H9 (cell line): ENCODE measurements at places on chromosomes 5 and 9. TPM values are rescaled to one million over a fixed set of nuclear protein-coding genes. Genes with fewer than 3 reads are reported as not detected.

DNA sequence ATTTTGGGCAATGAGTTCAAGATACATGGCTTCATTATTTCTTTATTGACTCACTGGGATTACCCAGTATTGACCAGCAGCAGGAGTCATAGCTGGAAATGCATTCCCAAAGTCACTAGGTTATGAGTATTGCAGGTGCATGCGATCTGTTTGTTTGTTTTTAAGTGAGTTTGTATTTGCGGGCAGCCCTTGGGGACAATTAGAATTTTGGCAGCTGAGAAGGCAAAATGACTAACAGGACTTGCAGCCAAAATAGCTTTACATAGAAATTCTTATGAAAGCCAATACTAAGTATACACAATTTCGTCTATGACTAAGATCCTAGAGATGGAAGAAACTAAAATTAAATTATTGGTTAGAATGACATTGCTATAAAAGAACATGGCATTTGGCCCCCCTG is 18.1 kb upstream of the RGMB start:
- DNase-seq, result no peak

- no peak for DNase-seq
Observed at GRCh38 chr9:94867281-94867841, 140.9 kb downstream of the AOPEP start.

DNA sequence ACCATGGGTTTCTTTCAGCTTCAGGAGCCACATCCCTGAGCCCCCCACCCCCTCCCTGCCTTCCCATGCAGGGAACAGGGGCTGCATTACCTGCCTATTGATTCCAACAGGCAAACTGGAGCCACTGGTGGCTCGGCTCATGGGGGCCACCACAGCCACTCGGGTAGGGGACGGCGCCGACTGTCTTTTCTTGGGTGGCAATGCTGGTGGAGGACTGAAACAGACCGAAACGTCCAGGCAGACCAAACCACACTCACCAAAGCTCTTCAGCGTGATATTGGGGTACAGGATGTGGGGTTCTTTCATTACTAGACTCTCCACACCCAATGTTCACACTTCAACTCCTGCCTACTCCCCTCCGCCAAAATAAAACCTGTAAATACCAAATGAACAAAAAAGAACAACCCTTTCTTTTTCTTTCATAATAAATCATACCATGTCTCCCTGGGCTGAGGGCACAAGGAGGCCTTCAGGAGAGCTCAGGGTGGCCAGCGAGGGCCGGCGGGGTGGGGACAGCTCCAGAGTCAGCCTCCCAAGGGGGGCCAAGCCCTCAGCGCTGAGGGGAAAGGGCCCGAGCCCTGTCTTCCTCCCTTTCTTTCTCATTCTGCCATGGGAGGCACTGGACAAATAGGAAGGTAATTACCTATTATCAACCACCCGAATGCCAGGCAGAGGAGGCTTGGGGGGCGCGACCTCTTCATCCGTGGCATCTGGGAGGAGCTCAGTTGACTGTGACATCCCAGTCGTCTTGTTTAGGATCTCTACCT is 83.3 kb downstream of the PRRT1B start:
- DNase-seq, result no peak

DNA sequence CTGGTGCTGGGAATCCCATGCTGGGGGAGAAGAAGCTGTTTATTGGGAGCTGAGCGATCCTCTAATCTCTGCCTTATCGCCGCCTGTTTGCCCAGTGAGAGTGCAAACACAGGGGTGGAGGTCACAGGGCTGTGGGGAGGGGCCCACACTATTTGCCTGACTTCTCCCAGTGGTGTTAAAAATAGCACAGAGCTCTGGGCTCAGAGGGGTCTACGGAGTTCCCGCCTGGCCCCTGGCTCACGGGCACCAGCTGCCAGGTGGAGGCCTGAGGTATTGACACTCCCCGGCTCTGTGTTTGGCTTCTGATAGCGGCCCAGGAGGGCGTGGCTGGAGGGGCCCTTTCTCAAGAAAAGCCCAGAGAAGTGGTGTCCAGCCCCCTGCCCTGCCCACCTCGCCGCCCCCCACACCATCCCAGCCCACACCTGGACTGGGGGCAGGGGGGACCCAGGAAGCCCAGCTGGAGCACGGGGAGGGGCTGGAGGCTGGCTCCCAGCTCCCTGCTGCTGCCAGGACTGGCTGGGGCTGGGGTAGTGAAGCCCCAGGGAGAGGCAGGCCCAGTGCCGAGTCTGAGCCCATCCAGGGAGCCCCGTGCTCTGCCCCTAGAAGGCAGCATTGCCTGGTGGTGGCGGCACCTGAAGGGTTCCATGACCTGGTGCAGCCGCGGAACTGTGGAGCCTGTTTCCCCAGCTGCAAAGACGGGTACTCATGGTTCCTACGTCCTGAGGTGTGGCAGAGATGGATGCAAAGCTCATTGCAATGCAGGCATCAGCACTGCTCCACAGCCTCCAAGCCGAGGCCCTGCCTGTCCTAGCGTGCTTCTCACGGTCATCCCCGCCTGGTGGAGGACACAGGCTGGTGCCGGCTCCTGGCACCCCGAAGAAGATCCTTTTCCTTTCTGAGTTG is 35.7 kb upstream of the EGFL7 start:
- no peak for DNase-seq

DNA sequence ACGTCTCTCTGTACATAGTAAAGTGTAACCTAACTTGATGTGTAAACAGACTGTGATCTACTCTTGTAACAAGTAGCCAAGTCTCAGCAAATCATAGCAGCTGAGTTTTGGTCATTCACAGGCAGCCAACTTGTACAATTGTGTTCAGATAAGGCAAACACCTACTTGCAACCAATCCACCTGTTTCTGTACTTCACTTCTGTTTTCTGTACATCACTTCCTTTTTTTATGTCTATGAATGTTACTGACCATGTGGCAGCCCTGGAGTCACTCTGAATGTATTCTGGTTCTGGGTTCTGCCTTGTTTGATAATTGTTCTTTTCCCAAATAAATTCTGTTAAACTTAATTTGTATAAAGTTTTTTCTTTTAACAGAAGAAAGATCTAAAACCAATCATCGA is 26.0 kb downstream of the RLN2 start:
- DNase-seq, result no peak

GRCh38 chr5:154967421-154968024 is 26.6 kb downstream of the MRPL22 start:
- DNase-seq, result no peak

GRCh38 chr5:139381837-139382761 is 998 bp downstream of the SLC23A1 start:
- no peak for DNase-seq

- DNase-seq, result no peak
Observed at GRCh38 chr5:170885256-170885655, 23.4 kb downstream of the RANBP17 start.

GRCh38 chr5:88954511-88954910 is 71.5 kb upstream of the MEF2C start:
- DNase-seq, result no peak

GRCh38 chr5:14668181-14668591 is 3.7 kb downstream of the OTULIN start:
- no peak for DNase-seq

GRCh38 chr9:136825295-136826187 is 16.7 kb upstream of the AJM1 start:
- no peak for DNase-seq

DNA sequence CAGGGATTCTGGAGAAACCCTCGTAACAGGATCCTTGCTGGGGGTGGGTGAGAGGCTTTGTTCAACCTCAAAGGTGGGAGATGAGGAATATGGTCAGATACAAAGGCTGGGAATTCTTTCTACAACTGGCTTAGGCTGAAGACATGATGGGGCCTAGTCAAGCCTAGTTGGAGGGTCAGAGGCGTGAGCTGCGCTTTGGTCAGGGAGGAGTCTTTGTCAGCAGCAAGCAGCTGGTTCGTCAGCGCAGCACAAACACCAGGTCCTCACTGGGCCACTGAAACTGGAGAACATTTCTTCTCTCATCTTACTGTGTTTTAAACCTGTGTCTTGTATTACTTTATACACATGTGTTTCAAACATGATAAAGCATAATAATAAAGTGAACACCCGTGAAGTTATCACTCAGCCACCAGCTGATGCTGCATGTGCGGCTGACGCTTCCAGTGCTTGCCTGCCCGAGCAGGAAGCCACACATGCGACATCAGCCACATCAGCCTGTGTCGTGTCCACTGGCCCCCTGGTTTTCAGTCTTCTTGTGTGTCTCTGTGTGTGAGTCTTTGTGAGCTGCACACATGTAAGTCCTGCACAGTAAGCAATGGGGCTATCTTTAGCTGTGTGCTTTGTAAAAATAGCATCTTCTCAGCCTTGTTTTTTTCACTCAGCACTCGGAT is 81.5 kb downstream of the WNK2 start:
- DNase-seq, result no peak

DNA sequence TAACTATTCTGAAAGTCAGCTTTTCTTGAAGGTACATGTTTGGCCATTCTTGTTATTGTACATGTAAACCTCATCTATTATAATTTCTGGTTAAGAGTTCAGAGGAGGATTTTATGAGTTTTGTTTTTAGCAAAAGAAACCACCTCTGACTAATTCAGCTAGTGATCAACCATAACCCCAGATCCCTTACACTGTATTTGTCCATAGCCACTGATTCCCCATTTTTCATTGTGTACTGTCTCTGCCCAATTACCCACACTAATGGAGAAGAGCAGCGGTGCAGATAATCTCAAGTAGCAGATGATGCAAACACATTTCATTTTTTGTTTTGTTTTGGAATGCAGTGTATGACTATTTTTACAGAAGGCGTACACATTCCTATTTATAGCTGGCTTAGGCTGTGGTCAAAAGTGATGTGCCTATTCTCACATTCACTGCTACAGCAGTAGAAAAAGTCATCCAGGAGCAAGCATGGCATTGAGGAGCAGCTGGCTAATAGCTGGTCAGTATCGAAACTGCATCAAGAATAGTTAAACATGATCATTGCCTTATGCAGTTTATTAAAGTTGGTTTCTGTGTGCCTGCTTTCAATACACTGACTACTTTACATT is 988.3 kb downstream of the DTWD2 start:
- DNase-seq, result no peak

DNA sequence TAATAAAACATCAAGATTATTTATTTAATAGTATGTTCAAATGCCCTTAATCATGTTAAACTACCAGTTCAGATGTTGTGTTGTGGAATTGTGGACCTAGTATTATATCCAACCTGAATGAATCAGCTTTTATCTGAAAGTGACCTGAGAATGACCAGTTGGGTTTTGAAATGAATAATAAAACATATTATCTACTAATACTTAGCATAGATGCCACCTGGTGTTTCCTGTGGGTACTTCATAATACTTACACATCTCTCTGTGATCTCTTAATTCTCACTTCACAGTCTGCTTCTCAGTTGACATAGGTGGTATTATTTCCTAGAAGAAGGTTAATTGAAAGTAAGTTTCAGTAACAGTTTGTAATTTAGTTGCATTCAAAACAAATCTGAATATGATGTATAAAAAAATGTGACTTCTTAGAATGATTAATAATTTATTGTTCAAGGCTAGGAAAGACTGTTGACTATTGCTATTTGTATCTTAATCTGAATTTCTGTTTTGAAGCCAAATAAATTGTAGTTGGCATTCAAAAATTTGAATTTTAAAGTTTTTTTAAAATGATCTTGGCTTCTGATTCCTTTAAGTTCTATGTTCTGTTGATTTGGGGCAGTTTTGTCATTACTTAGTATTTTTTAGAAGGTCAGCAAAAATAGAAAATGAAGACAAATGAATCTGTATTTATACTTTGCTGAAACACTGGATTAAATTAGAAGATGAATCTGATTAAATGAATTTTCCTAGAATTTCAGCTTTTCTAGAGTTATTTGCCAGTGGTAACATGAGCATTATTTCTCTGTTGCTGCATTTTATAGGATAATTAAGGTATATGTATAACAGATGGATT is 48.2 kb downstream of the KIF2A start:
- no peak for DNase-seq

GRCh38 chr5:172695232-172696054 is 54.4 kb downstream of the NEURL1B start:
- no peak for DNase-seq

- no peak for DNase-seq
Observed at GRCh38 chr5:133721365-133721764, 109.0 kb upstream of the FSTL4 start.

- no peak for DNase-seq
Observed at GRCh38 chr9:68640421-68641089, 64.5 kb upstream of the PIP5K1B start.

- DNase-seq, result no peak
Observed at GRCh38 chr9:31541721-31542281, 842.6 kb upstream of the ACO1 start.

DNA sequence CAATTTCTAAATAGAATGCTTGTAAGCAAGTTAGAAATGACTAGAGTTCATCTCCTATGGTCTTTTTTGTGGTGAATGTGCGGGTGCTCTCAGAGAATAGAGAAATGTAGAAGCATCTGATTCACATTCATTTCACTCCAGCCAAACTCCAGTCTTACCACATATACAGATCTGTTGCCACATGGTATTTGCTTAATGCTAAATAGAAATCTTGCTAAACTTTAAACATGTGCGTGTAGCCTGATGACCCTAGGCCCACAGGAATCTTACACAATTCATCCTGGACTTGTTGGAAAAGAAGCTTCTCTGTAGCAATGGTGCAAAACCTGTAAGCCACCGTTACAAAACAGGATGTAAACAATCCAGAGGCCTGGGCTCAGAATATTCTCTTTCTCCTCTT is 135.2 kb downstream of the PCSK1 start:
- no peak for DNase-seq

DNA sequence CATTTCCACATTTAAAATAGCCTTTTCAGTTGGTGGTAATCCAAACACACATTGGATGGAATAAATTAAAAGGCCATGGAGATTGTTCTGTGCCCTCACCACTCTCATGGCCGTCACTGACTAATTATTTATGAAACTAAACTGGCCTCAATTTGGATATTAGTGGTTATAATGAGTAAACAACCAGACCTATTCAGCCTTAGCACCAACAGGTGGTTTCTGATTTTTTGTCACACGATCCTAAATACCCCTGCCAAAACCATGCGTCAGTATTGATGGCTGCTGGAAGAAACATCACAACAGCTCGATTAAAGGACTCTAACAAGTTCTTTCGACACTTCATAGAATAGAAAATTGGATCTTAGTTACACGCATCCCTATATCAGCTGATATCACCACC is 276.0 kb upstream of the DAP start:
- no peak for DNase-seq

- DNase-seq, result peak; percentile 36
Observed at GRCh38 chr9:87212605-87213021, 265.3 kb upstream of the GAS1 start.

SLC25A46 gene
- total RNA-seq, result 25.9 and 26.0 TPM in 2 replicates

FAXDC2 gene
- total RNA-seq, result 3.0 and 3.2 TPM in 2 replicates

MARVELD2 gene
- 29.5 and 30.3 TPM in 2 replicates for total RNA-seq

SH3TC2 gene
- total RNA-seq, result not detected in 2 replicates

PCDHGA7 gene
- total RNA-seq, result 0.83 and 0.88 TPM in 2 replicates

C9 gene
- total RNA-seq, result not detected in 2 replicates

DAB2IP gene
- 22.0 and 22.6 TPM in 2 replicates for total RNA-seq

IRX4 gene
- 3.2 and 3.4 TPM in 2 replicates for total RNA-seq

TCF7 gene
- total RNA-seq, result 17.2 and 18.2 TPM in 2 replicates

RASEF gene
- total RNA-seq, result 1.9 and 2.2 TPM in 2 replicates

DNAH5 gene
- total RNA-seq, result 0.50 and 0.55 TPM in 2 replicates

TOR2A gene
- 13.2 and 16.3 TPM in 2 replicates for total RNA-seq

ESM1 gene
- not detected in 2 replicates for total RNA-seq

LECT2 gene
- not detected in 2 replicates for total RNA-seq

SLC1A1 gene
- 4.2 and 4.7 TPM in 2 replicates for total RNA-seq

IFNA2 gene
- not detected in 2 replicates for total RNA-seq

LSM11 gene
- 4.5 and 4.7 TPM in 2 replicates for total RNA-seq

FGF10 gene
- total RNA-seq, result 0.15 TPM in 1 of 2 replicates, not detected in the other

TERT gene
- total RNA-seq, result 13.3 and 15.5 TPM in 2 replicates

IL5 gene
- not detected in 2 replicates for total RNA-seq

ZNF483 gene
- 46.8 and 48.1 TPM in 2 replicates for total RNA-seq
